ENCODE measurements at places on chromosomes 7 and 10.

DNA sequence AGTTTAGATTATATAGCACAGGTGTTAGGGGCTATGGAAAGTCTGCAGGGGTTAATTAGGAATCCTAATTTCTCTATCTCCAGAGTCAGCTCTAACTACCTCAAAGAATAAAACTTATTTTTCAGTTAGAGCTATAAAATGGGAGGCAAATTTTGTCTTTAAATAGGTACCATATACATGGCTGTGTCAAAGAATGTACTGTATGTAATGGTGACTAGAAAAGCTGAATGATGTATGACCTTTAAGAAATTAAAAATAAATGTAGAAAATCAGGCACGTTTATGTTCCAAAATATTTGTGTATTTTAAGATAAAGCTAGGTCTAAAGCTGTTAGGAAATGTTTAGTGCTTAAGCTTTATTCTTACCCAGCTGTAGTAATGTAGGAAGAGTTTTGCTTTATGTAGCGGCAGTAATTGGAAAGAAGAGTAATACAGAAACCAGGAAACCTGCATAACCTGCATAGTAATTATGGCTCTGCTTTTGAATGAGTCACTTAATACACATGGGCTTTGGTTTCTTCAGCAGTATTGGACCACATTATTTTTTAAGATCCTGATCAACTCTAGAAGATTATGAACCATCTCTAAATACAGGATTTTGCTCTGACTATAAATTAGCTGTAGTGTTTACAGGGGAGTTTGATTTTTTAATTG, 85.0 kb downstream of the KMT2E start:
- DNase-seq = no peak

DNA sequence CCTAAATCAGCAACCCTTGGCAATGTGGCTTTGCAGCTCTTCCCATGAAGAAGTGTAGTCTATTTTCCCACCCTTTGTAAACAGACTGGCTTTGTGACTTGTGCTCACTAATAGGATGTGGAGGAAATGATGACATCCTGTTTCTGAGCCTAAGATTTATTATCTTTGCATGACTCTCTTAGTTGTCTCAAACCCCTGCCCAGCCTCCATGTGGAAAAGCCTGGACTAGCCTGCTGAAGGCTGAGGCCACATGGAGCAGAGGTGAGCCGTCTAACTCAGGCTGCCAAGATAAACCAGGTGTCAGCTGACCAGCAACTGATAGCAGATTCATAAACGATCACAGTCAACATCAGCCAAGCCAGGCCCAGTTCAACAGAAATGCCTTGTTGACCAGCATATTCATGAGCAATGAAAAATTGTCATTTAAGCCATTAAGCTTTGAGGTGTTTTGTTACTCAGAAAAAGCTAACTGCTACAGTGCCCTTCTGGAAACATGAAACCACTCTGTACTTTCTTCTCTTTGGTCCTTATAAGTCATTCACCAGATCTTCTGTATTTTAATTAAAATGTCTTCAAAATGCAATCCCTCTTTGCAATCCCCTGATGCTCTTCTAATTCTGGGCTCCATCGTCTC, 586.3 kb upstream of the ANKRD30A start:
- no peak for DNase-seq

DNA sequence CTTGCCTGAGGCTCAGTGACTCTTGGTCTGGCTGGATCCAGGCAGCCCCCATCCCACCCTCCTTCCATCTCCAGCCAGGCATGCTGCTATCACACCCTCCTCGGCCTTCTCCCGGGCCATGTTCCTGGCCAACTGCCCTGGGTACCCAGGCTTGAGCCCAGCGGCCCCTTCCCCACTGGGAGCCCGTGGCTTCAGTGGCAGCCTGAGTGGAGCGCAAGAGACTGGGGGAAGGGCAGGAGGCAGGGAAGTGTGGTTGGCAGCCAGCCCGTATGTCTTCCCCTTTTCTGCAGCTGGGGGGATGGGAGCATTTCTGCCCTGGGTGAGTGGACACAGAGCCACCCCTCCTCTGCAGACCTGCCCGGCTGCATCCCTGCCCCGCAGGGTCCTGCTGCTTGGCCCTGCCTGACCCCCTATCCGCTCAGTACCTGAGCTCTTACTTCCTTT, 148.5 kb downstream of the ARHGAP22 start:
- DNase-seq = no peak

DNA sequence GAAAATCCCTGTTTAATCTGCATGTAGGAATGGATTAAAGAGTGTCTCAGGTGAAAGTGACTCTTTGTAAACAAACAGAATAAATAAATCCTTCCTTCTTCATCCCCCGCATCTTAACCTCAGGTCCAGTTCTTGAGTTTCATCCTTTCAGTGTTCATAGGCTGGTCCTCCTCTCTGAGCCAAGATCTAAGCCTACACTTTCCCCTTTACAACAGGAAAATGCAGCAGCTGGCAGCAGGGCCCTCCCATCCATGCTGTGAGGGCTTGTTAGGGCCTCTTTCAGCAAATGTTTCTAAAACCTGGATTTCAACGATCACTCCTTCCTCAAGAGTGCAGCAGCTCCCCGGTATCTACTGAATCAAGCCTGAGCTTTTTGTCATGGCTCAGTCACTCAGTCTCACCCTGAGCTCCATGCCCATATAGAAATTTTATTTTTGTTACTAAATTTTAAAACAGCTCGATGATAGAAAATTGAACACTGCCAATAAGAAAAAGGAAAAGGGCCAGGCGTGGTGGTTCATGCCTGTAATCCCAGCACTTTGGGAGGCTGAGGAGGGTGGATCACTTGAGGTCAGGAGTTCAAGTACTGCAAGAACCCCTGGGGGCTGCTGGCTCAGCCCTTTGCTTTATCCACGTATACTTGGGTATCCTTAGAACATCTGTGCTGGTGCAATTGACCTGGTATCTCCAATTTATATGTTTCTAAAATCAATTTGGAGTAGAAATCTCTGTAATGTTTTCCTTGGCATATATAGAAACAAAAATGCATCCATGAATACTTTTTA, 15.6 kb downstream of the BLNK start:
- no peak for DNase-seq

- DNase-seq = no peak
Measured at GRCh38 chr10:7811000-7811399, 7.3 kb upstream of the TAF3 start.

DNA sequence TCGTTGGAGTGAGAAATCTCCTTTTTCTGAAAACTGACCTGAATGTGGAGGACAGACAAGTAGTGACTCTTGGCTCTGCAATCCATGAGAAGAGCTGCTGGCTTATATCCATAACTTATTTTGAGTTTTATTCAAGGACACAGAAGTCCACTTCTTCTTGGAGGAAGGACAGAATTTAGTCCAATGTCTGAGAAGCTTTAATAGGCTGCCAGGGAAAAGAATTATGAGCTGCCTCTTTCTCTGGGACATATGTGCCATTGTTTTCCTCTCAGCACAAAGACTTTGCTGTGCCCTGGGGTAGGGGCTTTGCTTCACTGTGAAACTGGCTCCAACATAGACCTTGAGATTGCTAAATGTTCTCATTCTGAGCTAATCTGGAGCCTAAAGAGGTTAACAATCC, 20.5 kb upstream of the AOC1 start:
- DNase-seq = no peak

- DNase-seq = no peak
Measured at GRCh38 chr7:136900005-136900404, 31.6 kb downstream of the CHRM2 start.

- DNase-seq = no peak
Measured at GRCh38 chr7:96143495-96144259, 178.2 kb downstream of the SLC25A13 start.

DNA sequence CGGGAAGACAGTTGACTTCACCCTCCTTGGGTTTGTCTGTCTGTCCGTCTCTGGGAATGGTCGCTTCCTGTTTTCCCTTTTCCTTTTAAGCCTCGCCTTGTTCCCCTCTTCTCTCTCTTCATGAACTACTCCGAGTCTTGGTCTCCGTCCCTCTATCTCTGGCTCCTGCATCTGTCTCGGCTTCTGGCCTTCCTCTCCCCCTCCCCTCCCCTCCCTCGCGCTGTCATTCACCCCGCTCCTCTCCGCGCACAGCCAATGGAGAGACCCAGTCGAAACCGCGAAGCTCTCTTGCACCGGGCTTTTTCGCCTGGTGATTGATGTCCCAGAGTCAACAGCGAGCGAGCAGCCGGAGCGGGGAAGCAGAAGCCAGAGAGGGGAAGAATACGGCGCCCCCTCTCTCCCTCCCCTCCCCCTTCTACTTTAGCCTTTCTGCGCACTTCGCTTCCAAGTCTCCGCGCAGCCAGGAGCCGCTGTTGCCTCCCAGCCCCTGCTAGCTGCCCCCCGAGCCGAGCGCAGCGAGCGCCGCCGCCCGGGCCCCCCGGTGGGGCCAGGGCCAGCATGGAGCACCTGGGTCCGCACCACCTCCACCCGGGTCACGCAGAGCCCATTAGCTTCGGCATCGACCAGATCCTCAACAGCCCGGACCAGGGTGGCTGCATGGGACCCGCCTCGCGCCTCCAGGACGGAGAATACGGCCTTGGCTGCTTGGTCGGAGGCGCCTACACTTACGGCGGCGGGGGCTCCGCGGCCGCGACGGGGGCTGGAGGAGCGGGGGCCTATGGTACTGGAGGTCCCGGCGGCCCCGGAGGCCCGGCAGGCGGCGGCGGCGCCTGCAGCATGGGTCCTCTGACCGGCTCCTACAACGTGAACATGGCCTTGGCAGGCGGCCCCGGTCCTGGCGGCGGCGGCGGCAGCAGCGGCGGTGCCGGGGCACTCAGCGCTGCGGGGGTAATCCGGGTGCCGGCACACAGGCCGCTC, at the start of gene TLX1:
Gene TLX1 (plus strand): TSS at position 317 of the 978 bp plus-strand sequence. CDS start 242 bp downstream, at position 559.
- DNase-seq = no peak

GRCh38 chr7:121137580-121137979, 149.1 kb downstream of the CPED1 start:
- no peak for DNase-seq

GRCh38 chr7:74074770-74075169, 8.8 kb upstream of the LIMK1 start:
- no peak for DNase-seq

DNA sequence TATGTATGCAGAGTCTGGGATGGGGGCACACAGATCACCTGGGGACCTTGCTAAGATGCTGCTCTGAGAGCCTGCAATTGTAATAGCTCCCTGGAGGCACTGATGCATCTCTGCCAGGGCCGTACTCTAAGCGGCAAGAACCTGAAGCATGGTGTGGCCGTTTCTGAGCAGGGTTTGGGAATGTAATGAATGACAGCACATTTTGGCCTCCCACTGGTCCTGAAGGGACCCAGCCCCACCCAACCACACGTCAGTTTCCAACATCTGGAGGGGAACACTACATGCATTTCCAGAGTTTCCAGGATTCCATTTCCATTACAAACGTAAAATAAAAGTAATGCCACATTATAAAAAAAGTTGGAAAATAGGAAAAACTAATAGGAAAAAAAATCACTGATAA, 14.0 kb downstream of the ZCCHC24 start:
- DNase-seq = no peak

DNA sequence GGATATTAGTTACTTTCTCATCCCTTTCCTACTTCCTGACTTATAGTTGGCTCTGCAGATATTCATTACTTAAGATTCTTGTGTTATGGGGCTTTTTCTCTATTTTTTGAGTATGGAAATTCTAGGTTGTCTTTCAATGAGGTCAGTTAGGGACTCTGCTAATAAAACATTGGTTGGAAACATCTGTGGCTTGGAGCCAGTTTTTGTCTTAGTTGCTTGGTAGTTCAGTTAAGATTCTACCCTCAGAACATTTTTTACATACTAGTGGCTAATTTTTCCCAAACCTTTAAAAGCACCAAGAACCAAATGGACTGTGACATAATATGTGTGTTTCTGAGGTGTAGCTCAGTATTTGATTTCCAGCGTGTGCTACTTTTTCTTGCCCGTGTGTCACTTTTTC, 305.6 kb upstream of the FZD1 start:
- DNase-seq = no peak

DNA sequence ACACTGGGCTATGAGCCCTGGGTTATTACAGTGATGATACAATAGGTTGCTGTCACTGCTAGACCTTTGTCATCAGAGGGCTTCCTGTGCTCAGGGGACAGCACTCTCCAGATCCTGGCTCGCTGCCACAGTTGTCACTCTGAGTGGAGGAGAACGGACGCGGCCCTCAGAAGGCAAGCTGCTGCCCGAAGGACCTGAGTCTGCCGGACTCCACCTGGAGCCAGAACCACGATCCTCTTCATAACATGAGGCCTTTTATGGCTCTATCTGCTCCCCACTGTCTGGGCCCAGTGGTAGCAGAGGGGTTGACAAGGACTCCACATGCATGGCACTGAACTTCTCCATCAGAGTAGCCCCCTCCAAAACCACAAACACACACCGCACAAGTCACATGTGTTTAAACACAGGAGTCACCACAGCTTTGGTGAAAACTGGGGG, 94.7 kb upstream of the EFCAB10 start:
- peak; percentile 14 for DNase-seq

- DNase-seq = no peak
Measured at GRCh38 chr7:57413529-57414398, 36.2 kb upstream of the ZNF716 start.

DNA sequence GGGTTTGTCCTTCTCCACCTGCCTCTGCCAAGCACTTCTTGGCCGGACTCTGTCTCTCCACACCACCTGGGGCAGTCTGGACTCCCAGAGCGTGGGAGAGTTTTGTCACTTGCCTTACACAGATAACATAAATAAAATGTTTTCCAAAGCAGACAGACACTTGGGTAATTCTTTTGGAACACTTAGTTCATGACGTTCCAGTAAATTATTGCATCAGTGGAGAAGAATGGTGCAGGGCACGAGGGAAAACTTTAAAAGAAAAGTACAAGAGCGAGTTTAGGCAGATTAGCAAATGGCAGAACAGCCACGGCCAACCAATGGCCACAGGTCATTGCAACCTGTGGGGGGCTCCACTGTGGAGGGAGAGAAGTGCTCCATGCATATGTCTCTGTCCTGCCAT, 170.6 kb upstream of the GRB10 start:
- no peak for DNase-seq

DNA sequence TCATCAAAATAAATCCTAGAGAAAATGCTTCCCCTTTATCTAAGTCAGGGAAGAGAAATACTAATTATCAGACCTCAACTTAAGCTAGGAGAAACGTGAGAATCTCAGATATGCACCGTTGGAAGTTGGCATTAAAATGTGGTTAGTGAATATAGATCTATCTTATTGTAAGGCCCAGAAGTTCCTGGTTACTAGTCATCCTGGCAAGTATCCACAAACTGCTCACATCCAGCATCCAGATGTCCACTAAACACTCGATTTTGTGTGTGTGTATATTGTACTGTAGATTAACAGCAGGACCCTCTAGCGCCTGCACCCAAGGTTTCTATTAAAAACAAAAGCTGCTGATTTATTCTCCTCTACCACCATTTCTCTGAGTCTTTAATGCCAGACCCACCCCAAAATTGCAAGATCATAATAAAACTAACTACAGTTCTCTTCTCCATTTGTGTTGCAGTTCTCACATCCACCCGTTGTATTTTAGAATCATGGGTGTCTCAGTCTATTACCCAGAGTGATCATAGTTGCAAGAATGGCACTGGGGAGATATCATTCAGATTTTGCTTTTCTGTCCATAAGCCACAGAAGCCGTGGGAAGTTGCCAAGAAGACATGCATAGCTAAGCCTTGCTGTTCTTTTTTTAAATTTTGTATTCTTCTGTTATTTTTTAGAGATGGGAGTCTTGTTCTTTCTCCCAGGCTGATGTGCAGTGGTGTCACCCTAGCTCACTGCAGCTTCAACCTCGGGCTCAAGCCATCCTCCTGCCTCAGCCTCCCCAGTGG, 165.4 kb downstream of the KIAA1217 start:
- no peak for DNase-seq

- DNase-seq = peak; percentile 33
Measured at GRCh38 chr7:28180364-28181147, at the start of gene JAZF1. Gene JAZF1 (minus strand): TSS chr7:28180795.
